Motor neuron (in vitro differentiated cells): ENCODE measurements at places on chromosomes 6 and 20.

GRCh38 chr6:137217801-137218472 is 1.2 kb downstream of the IFNGR1 start:
- no peak for ATAC-seq

- no peak for ATAC-seq
Measured at GRCh38 chr6:31163922-31164321, 5.5 kb downstream of the TCF19 start.

GRCh38 chr6:157096522-157096921 is 226.8 kb downstream of the TMEM242 start:
- ATAC-seq: no peak

- no peak for ATAC-seq
Measured at GRCh38 chr20:50312682-50313521, 122.3 kb downstream of the CEBPB start.

GRCh38 chr20:60136645-60137401 is 178.6 kb downstream of the CDH26 start:
- ATAC-seq: no peak

DNA sequence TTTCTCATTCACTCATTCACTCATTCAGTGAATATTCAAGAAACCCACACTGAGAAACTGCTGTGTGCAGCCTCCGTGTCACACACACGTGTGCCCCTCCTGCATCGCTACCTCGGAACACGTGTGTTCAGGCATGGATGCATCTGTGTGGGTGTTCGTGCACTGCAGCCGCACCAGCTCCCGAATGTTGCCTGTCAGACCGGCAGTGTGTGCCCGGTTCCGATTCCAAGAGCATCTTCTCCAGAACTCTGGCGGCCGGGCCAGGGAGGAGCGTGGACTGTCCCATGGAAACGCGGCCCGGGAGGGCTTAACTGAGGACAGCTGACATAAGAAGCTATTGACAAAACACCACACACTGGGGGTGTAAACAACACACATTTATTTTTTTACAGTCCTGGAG is 216.0 kb downstream of the DLL1 start:
- ATAC-seq: no peak

DNA sequence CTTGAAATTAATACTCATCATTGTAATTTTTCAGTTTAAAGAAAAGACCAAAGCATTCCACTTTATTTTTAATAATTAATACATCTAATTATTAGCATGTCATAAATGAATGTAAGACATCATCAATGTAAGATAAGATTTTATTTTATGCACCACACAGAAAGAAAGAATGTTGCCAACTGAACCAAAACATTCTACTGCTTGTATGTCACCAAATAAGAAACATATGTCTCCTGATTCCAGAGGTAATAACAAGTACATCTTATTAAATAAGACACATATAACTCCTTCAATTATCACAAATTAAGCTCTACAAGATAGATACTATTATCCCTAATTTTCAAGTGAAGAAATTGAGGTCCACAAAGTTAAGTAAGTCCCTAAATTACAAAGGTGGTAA is 189.5 kb downstream of the GMDS start:
- no peak for ATAC-seq

DNA sequence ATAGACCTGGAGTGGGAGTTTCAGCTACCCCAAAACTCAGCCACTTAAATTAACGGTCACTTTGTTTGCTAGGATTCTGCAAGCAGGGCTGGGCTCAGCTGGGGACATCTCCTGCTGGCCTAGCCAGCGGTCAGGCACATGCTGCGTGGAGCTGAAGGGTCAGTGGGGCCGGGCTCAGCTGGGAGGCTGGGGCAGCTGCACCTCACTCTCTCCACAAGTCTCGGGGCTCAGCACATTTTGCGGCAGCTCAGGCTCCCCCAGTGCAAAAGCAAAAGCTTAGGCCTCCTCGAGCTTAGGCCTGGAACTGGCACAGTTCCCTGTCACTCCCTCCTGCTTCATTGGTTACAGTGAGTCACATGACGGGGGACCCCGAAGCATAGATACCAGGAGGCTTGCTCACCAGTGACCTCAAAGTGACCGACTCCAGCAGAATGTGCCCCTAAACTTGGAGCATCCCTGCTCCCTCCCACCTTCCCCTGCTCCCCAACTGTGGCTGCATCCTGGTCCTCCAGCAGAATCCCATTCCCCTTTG is 80.6 kb upstream of the CST7 start:
- ATAC-seq: no peak

GRCh38 chr6:42344756-42345155 is 107.0 kb downstream of the TRERF1 start:
- ATAC-seq: no peak
